Panc1 (cell line): ENCODE measurements at places on chromosomes 1 and 21. TPM values are rescaled to one million over a fixed set of nuclear protein-coding genes. Genes with fewer than 3 reads are reported as not detected.

DNA sequence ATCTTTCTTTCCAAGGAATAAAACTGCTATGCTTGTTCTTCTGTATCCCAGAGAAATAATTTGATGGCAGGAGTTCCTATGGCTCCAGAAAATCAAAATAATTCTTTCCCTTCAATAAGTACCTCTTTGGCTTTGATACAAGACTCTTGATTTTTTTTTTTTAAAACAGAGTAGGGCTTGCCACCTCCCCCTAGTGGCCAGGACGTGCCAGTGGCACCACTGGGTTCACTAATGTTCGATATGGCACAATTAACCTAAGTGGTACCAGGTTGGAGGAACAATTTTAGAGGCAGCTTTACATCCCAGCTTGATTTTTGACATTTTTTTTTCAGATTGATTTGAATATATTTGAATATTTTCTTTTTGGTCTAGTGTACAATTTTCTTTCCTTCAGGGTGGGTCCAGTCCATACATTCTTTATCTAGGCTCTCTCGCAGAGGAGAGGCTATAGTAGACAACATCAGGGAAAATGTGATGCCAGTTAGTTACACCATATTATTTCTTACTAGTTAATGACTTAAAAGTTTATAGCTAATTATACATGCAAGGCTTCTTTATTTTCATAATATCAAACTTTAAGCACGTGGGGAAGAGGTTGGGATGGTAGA, 330.9 kb downstream of the S1PR1 start:
- DNase-seq = peak; percentile 10

The OR2W3 gene
- total RNA-seq = not detected

The CORT gene
- total RNA-seq = 0.41 TPM

- no peak for DNase-seq
Measured at GRCh38 chr1:172376431-172376830, 44.1 kb upstream of the C1orf105 start.

DNA sequence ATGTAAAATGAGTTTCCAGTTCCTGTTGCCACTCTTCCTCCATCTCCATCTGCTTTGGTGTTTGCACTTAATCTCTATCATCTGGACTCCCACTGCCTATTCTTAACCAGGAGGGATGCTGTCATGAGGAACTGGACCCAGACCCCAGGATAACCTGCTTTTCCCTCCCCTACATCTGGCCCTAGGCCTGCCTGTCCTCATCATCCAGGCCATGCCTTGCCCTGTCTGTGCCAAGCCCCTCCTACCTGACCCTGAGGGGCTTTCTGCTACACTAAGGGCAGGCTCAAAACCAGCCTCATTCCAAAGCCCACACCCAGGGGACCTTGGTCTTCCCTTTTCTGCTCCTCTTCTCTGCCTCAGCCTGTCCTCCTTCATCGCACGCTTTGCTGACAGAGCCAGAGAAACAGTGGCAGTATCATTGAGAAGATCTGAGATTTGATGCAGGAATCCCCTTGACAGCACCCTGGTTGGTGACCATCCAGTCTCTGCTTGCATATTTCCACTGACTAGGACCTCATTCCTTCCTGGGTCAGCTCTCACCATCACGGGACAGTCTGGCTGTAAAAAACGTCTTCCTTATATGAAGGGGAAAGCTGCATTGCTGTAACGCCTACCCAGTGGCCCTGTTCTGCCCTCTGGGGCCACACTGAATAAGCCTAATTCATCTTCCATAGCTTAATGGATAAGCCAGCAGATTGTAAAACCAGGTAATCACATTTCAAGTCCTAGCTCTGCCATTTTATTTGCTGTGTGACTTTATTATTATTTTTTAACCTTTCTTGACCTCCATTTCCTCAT, 38.8 kb downstream of the PLXNA2 start:
- no peak for DNase-seq

The DCDC2B gene
- total RNA-seq = not detected

DNA sequence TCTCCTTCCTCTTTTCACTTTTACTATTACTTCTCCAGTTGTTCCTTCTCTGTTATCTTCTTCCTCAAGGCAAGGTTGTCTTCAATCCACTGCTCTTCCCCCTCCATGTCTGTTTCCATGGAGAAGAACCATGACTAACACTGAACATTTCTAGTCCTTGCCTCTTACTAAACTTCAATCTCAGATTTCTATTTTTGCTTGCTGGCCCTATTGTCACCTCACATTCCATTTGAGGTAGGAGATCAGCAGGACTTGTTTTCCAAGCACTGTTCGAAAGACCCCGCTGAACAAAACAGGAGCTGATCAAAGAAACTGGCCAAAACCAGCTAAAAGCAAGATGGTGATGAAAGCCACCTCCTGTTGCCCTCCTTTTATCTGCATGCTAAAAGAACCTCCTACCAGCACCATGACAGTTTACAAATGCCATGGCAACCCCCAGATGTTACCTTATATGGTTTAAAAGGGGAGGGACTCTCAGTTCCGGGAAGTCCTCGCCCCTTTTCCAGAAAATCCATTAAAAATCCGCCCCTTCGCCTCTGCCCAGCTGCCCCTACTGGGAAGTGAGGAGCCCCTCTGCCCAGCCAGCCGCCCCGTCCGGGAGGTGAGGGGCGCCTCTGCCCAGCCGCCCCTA, 22.6 kb downstream of the GON4L start:
- DNase-seq = no peak

GRCh38 chr1:101797722-101798121, 199.0 kb downstream of the OLFM3 start:
- no peak for DNase-seq

DNA sequence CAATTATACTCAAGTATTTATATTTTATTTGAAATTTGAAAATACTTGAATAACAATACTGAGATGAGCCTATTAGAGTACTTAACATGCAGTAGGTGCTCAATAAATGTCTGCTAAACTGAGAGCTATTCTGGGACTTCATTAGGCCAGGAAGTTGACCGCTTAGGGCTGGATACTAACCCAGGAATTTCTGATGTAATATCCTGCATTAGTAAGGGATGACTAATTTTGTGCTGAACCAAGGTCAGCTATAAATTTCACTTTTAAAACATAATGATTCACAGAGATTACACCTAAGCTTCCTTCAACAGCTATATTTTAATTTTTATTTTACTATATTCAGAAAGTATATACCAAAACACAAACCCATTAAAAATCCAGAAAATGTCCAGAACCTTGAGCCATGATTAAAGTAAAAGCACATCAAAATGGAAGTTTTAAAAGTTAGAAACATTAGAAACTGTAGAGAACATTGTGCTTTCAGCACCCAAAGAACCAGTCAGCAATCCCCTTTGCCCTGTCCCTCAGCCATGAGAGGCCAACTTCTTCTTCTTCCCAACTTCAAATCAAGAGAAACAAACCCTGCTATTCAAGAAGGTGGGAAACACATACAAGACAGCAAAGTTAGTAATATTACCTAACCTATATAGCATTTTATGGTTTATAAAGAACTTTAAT, 35.4 kb downstream of the WNT2B start:
- DNase-seq = peak; percentile 77

GRCh38 chr1:209062863-209063262, 520.7 kb upstream of the CAMK1G start:
- DNase-seq = no peak

The KRTAP10-9 gene
- total RNA-seq = not detected

DNA sequence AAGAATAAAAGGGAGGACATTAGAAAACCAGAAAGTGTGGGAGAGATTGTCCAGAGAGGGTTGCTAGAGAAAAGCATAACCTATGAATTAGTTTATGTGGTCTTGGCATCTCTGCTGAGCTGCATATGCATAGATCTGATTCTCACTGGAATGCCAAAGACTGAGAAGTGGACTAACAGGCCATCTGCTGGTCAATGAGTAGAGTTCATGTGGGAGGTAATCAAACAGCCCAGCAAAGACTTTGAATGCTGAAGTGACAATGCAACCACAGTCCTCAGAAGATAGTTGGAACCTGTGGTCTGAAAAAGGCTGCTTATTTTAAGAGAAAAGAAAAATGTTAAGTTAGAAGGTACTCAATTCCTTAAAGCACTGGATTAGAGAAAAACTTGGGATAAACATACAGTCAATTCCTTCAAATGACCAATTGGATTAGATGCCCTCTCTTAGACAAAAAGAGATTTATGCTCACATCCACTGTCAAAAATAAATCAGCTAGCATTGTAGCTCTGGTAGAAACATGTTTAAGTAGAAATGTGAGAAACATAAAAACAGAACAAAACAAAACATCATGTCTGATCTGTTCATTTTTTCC, 382.8 kb downstream of the AMY1C start:
- peak; percentile 15 for DNase-seq

- no peak for DNase-seq
Measured at GRCh38 chr1:47941609-47942239, 55.5 kb downstream of the TRABD2B start.

- no peak for DNase-seq
Measured at GRCh38 chr1:112431038-112431437, 35.0 kb downstream of the CTTNBP2NL start.

The VANGL2 gene
- 0.10 TPM for total RNA-seq

The LRRC71 gene
- 0.77 TPM for total RNA-seq

DNA sequence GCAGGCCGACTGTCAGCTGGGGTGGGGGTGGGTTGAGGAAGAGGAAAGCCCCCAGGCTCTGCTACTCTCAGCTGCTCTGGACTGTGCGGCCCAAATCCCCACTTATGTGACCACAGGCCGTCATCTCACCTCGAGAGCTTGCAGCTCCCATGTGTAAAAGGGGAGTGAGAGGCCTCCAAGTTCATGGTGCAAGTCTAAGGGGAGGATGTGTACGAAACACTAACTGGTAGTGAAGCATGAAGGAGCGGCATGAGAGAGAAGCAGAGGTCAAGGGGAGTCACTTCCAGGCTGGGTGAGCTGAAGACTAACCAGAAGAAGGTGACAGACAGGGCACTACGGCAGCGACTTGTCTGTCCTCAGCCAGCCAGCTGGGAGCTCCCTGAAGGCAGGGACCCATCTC, 43.8 kb downstream of the GLIS1 start:
- DNase-seq = no peak

DNA sequence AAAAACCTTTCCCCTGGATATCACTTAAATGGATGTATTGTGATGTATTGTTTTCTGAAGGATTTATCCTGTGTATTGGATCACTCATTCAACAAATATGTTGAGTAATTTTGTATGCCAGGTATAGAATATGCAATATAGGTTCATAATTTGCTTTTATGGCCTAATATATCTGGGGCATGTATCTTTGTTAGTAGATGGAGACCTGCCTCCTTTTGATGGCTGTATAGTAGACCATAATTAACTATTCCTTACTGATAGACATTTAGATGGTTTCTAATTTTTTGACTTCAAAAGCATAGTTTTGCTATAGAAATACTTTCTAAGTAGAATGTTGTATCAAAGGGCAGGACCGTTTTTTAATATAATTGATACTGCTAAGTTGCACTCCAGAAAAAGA, 8.6 kb downstream of the RBBP4 start:
- no peak for DNase-seq

The OR6K3 gene
- total RNA-seq = not detected

- DNase-seq = no peak
Measured at GRCh38 chr1:161313554-161314200, 504 bp upstream of the SDHC start.

The MKNK1 gene
- 40.1 TPM for total RNA-seq

GRCh38 chr1:56387071-56387740, 192.2 kb downstream of the PLPP3 start:
- DNase-seq = no peak

DNA sequence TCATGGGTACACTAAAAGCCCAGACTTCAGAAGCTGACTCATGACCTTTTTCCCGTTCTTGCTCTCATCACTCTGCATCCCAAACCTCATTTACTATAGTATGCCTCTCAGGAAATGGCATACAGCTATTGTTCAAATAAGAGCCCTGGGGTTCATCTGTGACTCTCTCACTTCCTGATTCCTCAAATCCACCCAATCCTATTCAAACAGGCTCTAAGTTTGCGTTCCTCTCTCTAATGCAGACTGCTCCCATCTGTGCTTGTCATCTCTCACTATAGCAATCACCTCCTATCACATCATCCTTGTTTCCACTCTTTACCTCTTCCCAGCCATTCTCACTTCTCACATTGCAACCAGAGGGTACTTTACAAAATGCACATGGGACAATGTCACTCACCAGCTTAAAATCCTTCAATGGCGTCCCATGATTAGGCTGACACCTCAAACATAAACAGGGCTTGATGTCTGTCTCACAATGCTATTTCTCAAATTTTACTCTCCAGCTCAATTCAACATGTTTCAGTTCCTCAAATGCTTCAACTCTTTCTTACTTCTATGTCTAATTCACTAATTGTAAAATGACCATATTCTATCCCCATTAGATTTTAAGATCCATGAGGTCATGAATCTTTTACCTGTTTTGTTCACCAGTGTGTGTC, 408.4 kb downstream of the NTNG1 start:
- no peak for DNase-seq

GRCh38 chr1:104921525-104921924, 1171.8 kb downstream of the AMY1C start:
- no peak for DNase-seq

DNA sequence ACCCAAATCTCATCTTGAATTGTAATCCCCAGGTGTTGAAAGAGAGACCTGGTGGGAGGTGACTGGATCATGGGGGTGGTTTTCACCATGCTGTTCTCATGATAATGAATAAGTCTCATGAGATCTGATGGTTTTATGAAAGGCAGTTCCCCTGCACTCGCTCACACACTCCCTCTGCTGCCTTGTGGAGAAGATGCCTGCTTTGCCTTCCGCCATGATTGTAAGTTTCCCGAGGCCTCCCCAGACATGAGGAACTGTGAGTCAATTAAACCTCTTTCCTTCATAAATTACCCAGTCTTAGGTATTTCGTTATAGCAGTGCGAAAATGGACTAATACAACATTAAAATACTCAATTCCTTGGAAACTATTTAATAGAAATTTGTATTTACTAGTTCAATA, 99.2 kb downstream of the PROX1 start:
- no peak for DNase-seq

GRCh38 chr1:83583351-83584014, 415.4 kb downstream of the TTLL7 start:
- no peak for DNase-seq

DNA sequence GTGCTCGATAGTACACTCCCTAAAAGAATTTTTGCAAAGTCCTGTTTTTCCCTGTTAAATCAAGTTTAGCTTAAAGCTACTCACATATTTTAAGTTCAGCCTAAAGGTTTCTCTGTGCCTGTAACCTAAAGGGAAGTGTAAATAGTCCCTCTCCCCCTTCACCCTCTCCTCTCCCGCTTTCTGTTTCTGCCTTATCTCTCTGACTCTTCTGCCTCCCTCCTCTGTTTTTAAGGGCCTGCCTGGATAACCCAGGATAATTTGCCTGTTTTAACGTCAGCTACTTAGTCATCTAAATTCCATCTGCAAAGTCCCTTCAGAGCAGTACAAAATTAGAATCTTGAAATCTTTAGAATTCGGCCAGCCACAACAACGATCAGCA, 92.6 kb downstream of the NID1 start:
- DNase-seq = no peak

GRCh38 chr1:167909691-167910180, 4.2 kb downstream of the ADCY10 start:
- no peak for DNase-seq
